ENCODE measurements at places on chromosomes 3 and 15. TPM values are rescaled to one million over a fixed set of nuclear protein-coding genes. Genes with fewer than 3 reads are reported as not detected.

DNA sequence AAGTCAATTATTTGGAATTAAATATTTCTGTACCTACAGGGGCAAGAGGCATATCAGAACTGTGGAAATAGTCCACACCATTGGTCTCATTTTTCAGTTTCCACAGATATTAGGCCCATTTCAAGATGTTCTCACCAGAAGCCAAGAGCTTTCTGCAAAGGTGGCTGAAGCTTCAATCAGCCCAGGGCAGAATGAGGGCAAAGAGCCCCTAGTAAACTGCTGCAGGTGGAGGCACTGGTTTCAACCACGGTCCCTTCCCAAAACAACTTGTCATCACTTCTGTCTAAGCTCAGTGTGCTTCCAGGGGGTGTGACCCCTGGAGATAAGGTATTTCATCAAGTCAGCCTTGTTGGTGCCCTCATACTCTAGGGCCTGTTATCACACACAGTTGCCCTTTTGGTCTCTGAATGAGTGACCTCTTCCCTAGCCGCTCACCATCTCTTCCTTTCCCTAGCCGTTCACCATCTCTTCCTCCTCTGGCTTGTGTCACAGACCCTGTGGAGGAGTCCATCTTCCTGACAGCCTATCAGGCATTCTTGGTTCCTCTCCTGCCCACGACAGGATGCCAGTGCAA lies 21.2 kb downstream of the IL17RD start:
- H3K4me1 ChIP-seq = no peaks in the 10 kb centered on the region
- H3K27ac ChIP-seq = no peak overlapping the region
- H3K36me3 ChIP-seq = no peaks in the 10 kb centered on the region

GADL1 gene
- not detected for total RNA-seq

AHSG gene
- total RNA-seq = not detected

GRCh38 chr3:152466784-152467183 lies 198.1 kb downstream of the MBNL1 start:
- H3K36me3 ChIP-seq = peaks cover 33% of the 10 kb centered on the region
- H3K4me1 ChIP-seq = peaks cover 9% of the 10 kb centered on the region
- no peaks in the 10 kb centered on the region for H3K27me3 ChIP-seq

GRCh38 chr3:65284961-65285360 lies 597.2 kb upstream of the ADAMTS9 start:
- H3K27me3 ChIP-seq = no peaks in the 10 kb centered on the region
- H3K4me1 ChIP-seq = no peaks in the 10 kb centered on the region
- no peak overlapping the region for H3K4me3 ChIP-seq

DNA sequence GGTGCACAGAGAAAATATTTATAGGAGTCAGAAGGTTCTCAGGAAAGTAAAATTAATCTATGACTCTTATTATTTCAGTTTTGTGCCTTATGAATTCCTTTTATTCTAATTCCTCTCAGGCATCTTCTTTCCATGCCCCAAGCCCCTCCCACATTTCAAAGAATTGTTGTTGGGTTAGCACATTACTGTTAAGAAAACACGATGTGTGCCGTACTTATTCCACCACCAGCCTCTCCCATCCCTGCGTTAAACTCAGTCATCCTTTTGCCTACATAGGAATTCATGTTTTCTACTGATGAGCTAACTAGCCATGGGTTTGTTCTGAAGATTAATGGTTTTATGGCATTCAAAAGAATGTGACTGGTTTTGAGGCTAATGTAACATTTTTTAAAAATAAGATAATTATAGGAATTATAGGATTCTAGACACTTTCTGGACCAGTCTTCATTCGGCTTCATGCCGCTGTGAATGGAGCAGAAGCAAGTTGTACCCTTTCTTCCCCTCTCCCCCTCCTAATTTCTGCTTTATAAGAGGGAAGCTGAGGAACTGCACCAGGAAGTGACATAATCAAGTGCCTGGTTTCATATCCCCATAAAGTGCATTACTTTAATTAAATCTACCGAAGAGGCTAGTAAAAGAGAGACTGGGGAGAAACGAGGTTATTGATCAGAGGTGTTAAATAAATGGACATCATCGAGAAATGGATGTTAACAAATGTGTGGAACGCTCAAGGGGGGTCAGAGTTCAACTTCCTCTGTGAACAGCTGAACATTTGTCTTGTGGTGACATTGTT lies 12.3 kb upstream of the MB21D2 start:
- H3K36me3 ChIP-seq = no peaks in the 10 kb centered on the region
- H3K4me1 ChIP-seq = peaks cover 4% of the 10 kb centered on the region
- no peak for DNase-seq
- no peak overlapping the region for H3K4me3 ChIP-seq
- H3K27me3 ChIP-seq = no peaks in the 10 kb centered on the region

DNA sequence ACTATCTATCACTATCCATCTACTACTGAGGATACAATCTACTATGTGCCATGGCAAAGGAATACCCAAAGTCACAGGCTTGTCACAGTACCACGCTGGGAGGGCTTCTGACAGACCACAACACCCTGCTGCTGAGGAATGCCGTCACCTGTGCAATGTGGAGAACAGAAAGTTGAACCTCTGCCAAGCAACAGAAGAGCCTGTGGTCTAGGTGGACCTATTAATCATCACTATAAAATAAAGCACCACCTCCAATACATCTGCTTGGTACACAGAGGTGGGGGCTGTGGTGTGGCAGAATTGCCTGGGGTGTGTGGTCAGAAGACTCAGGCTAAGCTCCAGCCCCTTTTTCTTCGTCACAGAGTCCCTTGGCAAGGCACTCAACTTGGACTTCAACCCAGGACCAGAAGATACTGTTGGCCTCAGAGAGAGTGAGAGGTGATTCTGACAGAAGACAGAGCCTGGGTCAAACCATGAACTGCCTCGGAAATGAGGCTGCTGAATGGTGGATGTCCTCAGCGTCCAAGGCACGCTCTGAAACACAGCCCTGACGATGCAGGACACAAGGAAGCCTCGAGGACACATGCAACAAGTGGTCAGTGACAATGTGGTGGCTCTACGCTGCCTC lies 189.4 kb upstream of the CHRNA7 start:
- H3K4me1 ChIP-seq = no peaks in the 10 kb centered on the region
- H3K36me3 ChIP-seq = no peaks in the 10 kb centered on the region
- H3K4me3 ChIP-seq = no peak overlapping the region
- no peak for DNase-seq

TNFSF10 gene
- total RNA-seq = 119 TPM

GRCh38 chr3:114213292-114213626 lies 24.1 kb downstream of the ZNF80 start:
- peaks cover 15% of the 10 kb centered on the region for H3K4me1 ChIP-seq
- DNase-seq = no peak
- H3K4me3 ChIP-seq = no peak overlapping the region
- H3K27me3 ChIP-seq = no peaks in the 10 kb centered on the region
